Endothelial cell of umbilical vein (primary cell): ENCODE measurements at places on chromosomes 6 and 20. TPM values are rescaled to one million over a fixed set of nuclear protein-coding genes. Genes with fewer than 3 reads are reported as not detected.

- DNase-seq = no peak
These were observed 115.9 kb upstream of the NAA20 start for GRCh38 chr20:19901226-19901625.

DNA sequence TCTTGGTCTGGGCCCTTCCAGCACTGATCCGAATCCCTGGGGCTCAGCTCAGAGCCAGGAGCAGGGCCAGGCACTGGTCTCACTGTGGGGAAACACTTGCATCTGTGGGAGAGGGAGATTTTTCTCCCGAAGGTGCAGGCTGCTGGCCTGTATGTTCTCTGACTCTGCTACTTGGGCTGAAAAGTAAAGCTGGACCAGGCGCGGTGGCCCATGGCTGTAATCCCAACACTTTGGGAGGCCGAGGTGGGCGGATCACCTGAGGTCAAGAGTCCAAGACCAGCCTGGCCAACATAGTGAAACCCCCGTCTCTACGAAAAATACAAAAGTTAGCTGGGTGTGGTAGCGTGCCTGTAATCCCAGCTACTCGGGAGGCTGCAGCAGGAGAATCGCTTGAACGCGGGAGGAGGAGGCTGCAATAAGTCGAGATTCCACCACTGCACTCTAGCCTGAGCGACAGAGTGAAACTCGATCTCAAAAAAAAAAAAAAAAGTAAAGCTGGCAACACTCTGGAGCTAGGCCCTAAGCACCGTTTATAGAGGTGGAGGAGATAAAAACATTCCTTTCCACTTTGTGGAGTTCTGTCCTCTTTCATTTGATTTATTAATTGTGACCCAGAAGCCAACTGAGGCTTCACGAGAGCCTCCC lies 41.7 kb downstream of the JPH2 start:
- DNase-seq = no peak

GRCh38 chr20:45067087-45067486 lies 33.8 kb downstream of the KCNS1 start:
- no peak for DNase-seq

- DNase-seq = no peak
These were observed 442.4 kb downstream of the FRK start for GRCh38 chr6:115618256-115618655.

DNA sequence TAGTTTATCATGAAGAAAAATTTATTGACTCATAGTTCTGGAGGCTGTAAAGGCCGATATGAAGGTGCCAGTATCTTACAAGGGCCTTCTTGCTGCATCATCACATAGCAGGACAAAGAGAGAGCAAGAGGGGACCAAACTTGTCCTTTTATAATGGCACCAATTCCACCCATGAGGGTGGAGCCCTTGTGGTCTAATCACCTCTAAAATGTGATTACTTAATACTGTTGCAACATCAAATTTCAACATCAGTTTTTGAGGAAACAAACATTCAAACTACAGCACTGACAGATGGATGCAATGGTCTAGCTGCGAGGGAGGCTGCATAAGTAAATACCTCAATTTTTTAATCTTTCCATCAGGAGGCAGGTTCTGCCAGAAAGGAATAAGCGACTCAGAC lies 76.7 kb upstream of the LAMA2 start:
- no peak for DNase-seq

SAMD3 gene
- polyA plus RNA-seq = not detected in 2 replicates

LPIN3 gene
- polyA plus RNA-seq = 2.1 and 2.5 TPM in 2 replicates

DNA sequence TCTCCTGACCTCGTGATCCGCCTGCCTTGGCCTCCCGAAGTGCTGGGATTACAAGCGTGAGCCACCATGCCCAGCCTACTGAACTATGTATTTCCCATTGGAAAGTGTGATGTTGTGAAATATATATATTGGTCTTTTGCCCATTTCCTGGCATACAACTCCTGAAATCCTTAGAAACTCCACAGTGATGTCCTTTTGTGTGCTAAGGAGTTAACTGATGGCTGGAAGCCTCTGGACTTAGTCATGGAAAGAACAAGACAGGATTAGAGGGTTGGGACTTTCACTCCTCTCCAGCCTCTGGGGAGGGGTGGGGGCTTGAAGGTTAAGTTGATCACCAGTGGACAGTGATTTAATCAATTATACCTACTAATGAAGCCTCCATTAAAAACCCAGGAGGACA lies 7.1 kb downstream of the PANK2 start:
- DNase-seq = peak; percentile 60

- DNase-seq = peak; percentile 87
These were observed 112.6 kb downstream of the PLCB1 start for GRCh38 chr20:8244637-8245036.

FNDC1 gene
- polyA plus RNA-seq = 0.02 TPM in 1 of 2 replicates, not detected in the other

GRCh38 chr6:130010387-130010786 lies 8.0 kb upstream of the L3MBTL3 start:
- DNase-seq = no peak

RAET1G gene
- 2.1 and 3.3 TPM in 2 replicates for polyA plus RNA-seq

GRCh38 chr6:25277857-25278256 lies 1.3 kb upstream of the CARMIL1 start:
- DNase-seq = no peak

NOTCH4 gene
- 41.7 and 41.8 TPM in 2 replicates for polyA plus RNA-seq

GRCh38 chr6:126267626-126268025 lies 72.3 kb upstream of the CENPW start:
- DNase-seq = peak; percentile 80

DNA sequence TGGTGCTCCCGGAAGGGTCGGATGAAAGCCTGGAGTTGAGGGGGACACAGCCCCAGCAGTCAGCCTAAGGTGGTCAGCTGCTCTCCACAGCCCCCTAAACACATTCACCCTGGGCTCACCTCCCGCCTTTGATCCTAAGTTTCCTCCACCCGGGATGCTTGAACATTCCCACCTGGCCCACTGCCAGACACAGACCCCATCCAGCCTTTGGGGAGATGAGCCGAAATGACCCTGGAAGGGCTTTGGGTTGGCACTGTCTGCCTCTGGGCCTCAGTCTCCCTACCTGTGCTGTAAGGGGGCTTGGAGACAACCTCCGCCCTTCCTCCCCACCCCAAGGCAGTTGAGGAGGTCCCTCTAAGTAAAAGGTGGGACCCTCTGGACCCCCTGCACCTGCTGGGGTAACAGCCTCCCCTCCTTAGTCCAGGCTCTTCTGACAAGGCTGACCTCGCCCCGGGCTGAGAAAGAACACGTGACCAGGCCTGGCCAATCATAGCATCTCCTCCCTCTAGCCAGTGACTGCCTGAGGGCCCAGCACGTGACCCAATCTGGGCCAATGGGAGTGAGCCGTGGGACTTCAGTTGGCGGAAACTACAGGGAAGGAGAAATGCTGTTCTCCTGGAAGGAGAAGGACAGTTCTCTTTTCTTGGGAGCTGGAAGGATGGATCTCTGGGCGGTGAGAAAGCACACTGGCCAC lies 16.9 kb upstream of the UBE2V1 start:
- DNase-seq = no peak

DNA sequence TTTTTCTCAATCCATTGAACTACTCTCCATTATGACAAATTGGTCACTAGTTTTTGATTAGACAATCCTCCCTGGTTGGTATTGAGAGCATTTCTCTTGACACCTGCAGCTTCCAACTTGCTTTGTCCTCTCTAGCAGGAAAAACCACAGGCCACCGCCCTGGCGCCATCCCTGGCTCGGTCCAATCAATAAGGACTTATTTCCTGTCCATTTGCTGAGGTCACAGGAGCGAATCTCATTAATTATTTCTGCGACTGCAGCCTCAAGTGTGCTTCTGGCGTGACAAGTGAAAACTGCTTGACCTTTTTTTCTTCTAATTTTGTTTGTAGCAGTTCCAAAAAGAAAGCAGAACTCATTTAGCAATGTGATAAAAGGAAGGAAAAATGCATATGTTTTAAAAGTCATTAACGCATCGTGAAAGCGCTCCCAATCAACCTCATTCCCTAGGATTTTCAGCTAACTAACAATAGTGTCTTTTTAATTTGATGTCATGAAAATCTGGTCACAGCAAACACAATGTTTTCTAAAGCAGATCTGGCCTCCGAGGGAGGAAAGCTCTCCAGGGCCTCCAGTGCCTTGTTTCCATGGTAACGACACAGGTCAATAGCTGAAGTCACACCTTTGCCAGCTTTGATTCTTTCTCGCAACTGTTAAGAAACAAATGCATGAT lies 39.0 kb upstream of the BEND3 start:
- DNase-seq = no peak

- DNase-seq = no peak
These were observed 259.9 kb downstream of the PRKN start for GRCh38 chr6:162467679-162468078.

DNA sequence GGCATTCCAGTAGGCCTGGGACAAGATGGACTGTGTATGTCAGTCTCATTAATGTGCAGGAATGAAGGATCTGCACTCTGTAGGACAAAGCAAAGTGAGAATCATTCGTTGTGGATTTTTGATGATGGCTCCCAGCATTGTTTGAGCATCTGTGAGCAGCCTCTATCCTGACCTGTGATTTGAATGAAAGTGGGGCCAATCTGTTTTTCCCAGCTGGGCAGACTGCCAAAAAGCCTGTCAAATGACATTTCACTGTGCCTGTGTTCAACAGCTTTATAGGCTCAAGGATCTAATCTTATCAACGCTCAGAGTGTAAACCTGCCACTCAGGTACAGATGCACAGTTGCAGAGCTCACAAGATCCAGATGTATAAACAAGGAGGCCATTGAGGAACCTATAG lies 86.7 kb upstream of the SYNDIG1 start:
- DNase-seq = no peak

TRIM10 gene
- polyA plus RNA-seq = not detected in 2 replicates

GRCh38 chr6:128882991-128883611 lies at the start of gene LAMA2:
Gene LAMA2 (plus strand): TSS chr6:128883138. CDS start chr6:128883246, 108 bp downstream.
- peak; percentile 38 for DNase-seq

DNA sequence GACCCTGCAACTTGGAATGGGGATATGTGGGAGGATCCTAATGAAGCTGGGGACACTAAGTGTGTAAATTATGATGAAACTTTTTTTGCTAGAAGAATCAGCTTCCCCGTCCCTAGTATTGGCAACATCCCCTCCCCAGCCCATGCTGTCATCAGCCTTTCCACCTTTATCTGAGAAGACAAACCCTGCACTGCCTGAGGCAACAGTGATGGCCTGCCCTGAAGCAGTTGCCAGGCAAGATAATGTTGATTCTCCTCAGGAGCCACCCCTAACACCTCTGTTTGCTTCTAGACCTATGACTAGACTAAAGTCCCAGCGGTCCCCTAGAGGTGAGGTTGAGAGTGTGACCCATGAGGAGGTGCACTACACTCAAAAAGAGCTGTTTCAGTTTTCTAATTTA lies 27.1 kb downstream of the MICA start:
- DNase-seq = no peak

PPP1R3G gene
- 0.03 and 0.04 TPM in 2 replicates for polyA plus RNA-seq

- no peak for DNase-seq
These were observed 17.9 kb downstream of the RRBP1 start for GRCh38 chr20:17664025-17664633.

DNA sequence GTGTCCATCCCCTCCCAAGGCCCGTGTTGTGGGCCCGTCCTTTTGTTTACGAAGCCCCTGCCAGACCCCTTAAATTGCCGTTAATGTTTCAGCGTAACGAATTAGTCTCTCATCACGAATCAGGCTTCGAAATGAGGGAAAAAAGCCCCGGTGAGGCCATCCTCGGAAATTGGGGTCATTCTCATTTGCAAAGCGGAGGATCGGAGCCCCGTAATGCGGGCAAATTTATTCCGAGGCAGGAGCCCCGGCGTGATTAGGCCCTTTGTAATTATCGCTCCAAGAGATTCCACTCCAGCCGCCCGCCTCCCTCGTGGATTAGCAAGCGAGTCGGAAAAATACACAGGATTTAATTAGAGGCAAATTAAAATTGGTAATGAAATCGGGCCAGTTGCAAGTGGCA lies 44.9 kb upstream of the MDFI start:
- DNase-seq = no peak

DNA sequence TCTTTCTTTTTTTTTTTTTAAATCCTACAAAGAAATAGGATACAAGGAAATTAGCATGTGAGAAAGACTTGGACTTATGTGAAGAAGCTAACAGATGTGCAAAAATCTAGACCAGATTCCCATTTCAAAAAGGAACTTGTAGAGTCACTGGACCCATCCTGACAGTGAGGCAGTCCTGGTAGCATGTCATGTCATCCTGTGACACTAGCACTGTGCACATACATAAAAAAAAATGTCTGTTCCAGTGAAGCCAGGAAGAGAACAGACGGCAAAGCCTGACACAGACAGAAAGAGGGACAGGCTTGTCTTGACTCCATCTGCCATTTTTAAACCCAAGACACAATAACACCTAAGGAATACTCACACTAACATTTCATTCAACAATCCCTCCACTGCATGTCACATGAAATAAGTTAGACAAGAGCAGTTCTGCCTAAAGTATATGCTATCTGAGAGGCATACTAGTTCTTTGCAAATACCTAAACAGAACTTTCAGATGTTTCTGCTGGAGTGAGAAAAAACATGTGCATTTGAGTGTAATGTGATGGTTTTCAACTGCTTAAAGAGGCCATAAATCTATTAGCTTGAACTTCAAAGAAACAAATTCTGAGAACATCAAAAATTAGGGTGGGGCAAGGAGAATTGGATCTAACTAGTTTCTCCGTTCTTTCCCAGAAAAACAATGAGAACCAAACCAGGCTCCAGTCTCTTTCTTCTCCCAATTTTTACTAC lies 159.6 kb downstream of the BACH2 start:
- no peak for DNase-seq

DNA sequence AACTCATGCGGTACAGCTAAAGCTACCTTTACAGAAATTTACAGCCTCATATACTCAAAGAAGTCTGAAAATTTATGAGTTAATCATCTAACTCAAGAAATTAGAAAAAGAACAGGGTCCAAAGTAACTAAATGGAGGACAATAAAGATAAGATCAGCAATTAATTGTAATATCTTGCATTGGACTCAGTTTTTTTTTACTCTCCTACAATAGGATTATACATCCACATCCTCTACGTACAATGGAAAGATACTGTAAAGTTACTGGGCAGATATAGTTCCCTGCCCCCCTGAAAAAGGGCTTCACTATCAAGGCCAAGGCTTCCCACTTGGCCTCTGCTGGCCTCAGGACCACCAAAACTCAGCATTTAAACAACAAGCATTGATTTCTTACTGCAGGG lies 31.5 kb upstream of the MOCS1 start:
- DNase-seq = no peak

BMP5 gene
- polyA plus RNA-seq = not detected in 2 replicates

HLA-DQA2 gene
- polyA plus RNA-seq = not detected in 2 replicates

VTA1 gene
- polyA plus RNA-seq = 38.3 and 39.0 TPM in 2 replicates

GRCh38 chr6:139708337-139709199 lies 334.1 kb upstream of the CITED2 start:
- peak; percentile 61 for DNase-seq

DNA sequence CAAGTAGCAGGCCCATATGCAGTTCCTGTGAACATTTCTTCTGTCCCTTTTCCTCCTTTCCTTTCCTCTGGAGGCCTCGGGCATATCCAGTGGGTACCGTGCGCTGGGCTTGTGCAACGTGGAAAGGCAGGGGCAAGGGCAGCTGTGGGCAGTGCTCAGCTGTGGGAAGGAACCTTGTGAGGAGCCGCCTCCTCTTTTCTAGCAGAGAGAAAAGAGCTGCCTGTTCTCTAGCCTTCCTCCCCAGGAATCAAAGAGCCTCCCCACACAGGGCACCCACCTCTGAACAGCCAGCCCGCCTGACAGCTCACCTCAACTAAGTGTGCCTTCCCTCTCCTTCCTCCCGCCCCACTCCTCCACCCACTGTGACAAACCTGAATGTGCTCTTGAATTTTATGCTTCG lies 143.3 kb upstream of the HDDC2 start:
- DNase-seq = no peak
